CD4-positive, alpha-beta T cell treated with Interleukin-1 beta for 1 hour (primary cell): ENCODE measurements at places on chromosomes 2 and 18.

DNA sequence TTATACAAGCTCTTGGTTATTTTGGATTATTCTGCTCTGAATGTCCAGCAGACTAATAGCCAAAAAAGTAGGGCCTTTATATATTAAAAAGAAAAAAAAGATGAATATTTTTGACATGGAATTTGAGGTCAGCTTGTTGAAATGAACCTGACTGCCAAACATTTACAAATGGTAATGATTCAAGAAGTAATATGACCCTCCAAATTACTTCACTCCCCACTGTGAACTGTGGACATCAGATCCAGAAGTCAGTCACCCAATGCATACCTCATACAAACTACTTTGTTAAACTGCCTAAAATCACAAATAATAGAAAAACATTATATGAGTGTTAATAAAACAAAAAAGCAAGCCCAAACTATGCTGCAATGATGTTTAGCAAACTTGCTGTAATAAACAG lies 10.0 kb downstream of the EPG5 start:
- DNase-seq = no peak

DNA sequence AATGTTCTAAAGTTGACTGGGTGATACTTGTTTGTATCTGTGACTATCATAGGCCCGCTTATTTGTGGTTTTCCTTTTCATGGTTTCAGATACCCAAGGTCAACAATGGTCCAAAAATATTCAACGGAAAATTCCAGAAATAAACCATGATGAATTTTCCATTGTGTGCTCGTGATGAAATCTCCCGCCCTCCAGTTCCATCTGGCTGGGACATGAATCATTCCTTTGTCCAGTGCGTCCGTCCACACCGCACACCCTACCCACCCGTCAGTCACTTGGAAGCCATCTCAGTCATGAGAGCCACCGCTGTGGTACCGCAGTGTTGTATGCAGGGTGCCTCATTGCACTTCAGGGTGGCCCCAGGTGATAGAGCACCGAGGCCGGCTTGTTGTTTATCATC lies 268.2 kb upstream of the PXDN start:
- no peak for DNase-seq

- no peak for DNase-seq
These were observed 17.9 kb downstream of the SERPINB8 start for GRCh38 chr18:63987743-63988142.

GRCh38 chr2:224165901-224166319 lies 126.8 kb upstream of the SERPINE2 start:
- no peak for DNase-seq

GRCh38 chr2:217835931-217836891 lies 166.6 kb downstream of the TNS1 start:
- DNase-seq = no peak
